HCT116 (cell line): ENCODE measurements at places on chromosomes 7 and 10. TPM values are rescaled to one million over a fixed set of nuclear protein-coding genes. Genes with fewer than 3 reads are reported as not detected.

DNA sequence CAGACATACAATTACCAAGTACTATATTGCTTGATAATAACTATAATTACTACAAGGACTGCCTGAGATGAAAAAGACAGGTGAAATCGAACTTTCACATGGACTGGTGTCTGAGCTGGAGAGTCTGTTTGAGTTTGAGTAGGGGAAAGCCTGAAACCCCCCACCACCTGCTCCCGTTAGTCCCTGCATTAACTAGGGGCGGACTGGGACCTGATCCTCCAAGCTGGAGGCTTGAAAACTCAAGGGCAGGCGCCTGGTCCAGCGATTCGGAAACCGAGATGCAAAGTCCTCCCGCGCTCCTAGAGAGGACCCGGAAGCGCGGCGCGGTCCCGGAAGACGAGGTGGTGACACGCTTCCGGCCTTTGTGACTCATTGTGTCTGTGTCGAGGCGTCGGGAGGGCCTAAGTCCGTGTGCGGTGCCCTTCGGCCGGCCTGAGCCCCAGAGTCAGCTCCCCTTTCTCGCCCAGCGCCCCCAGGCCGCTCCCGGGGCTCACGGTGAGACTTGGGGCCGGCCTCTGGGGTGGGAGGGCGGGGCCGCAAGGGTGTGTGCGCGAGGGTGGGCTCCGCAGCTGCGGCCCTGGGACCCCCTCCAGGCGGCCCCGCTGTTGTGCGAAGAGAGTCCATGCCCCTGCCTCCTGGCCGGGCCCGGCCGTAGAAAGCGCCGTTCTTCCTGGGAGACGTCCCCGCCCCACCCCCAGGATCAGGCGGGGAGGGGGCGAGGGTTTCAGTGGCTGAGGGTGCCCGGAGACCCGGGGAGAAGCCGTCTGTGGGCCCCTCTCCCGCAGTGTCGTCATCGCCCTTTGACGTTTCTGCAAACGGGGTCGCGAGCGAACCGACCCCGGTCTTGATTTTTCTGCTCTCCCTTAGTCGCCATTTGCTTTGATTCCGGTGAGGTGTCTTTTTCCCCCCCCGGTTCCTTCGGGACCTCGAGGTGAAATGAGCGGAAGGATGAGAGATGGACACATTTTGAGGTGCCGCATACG is at the start of gene ZKSCAN1:
ZKSCAN1 (plus strand) TSS at position 365 of the 983 bp plus-strand sequence. CDS start 7,911 bp downstream, outside the sequence.
- peak; percentile 88 for DNase-seq

GRCh38 chr10:98370831-98371820 is 43.9 kb downstream of the PYROXD2 start:
- no peak for DNase-seq

- no peak for DNase-seq
These were observed 80.4 kb upstream of the PDE1C start for GRCh38 chr7:32150589-32150988.

OR6B1 gene
- total RNA-seq, result not detected

DNA sequence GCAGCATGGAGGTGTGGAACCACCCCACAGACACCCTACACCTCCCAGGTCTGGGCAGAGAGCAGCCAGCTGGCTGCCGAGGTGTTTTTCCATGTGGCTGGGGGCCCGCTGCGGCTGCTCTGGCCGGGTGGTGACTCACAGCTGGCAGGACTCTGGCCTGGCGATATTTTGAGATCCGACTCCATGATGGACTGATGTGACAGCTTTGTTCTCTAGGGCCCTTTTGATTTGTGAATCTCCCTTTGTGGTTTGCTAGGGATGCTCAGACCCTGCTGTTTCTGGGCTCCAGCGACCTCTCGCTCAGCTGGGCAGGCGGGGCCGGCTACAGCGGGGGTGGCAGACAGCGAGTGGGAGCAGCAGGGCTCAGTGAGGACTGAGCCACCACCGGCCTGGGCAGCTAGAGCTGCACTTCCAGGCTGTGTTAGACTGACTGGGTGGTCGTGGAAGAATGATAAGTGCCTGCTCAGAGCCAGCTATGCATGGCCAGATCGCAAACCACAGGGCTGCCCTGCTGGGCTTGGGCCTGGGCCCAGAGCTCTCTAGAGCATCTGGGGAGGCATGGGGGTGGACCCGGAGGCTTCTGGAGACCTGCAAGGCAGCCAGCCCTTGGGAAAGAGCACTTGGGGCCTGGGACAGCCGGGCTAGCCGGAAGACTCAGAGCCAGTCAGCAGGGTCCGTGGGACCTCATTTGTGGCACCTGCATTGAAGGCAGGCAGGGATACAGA is 46.2 kb upstream of the GDF10 start:
- no peak for DNase-seq

DNA sequence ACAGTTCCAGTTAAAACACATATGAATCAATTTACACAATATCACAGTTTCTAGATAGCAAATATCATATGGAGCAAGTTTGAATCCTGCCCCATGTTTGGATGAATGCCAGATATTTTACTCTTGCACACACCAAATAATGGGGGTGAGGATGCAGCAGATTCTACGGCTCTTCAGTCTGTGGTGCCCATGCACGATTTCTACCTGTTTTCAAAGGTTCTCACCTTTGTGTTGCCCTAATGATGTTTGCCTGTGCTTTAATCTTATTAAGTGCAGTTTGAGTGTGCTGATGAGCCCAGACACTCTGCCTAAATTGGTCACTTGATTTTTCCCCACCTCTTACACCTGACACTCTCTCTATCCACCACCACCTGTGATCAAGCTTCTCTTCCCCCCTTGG is 119.6 kb downstream of the NPY start:
- DNase-seq, result no peak

DNA sequence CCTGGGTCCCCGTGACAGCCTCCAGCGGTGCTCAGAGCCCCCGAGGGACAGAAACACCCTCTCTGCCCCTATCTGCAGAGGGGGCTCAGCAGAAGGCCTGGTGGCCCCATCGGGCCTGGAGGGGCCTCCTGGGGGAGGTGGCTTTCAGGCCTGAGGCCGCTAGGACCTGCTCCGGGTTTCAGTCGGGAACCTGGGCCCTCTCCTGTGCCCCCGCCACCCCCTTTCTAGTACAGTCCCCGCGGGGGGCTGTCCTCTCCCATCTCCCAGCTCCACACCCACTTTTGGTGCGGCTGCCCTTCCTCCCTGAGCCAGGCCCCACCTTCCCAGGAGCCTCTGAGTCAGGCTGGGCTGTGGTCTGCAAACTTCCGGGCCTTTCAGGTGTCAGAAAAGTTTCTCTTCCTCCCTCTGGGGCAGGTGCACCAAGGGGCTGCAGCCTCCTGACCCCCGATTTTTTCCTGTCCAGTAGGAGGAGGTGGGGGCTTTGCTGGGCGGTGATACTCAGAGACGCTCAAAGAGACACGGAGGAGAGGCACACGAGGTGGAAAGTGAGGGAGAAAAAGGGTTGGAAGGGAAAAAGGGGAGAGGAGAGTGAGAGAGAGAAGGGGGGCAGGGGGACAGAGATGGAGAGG is 692 bp downstream of the CARD11 start:
- DNase-seq, result no peak

GRCh38 chr7:139321071-139321745 is 19.9 kb upstream of the FMC1 start:
- DNase-seq, result no peak

NUPR2 gene
- not detected for total RNA-seq

- no peak for DNase-seq
These were observed 45.9 kb upstream of the AKR1E2 start for GRCh38 chr10:4780091-4780490.

TRIL gene
- total RNA-seq, result not detected

LLCFC1 gene
- total RNA-seq, result not detected

- DNase-seq, result no peak
These were observed 295.2 kb upstream of the PFKP start for GRCh38 chr10:2772135-2772534.

- DNase-seq, result no peak
These were observed 2.0 kb downstream of the ACSM6 start for GRCh38 chr10:95196046-95196445.

- no peak for DNase-seq
These were observed 52.3 kb upstream of the SEPHS1 start for GRCh38 chr10:13400196-13400965.

- DNase-seq, result peak; percentile 59
These were observed at the start of gene NPM3 for GRCh38 chr10:101782811-101783735. Gene NPM3, minus strand, starts transcription at chr10:101783446. Its CDS starts 56 bp downstream, at chr10:101783390.

GRCh38 chr7:148256433-148256832 is 334.1 kb upstream of the C7orf33 start:
- DNase-seq, result no peak

GRCh38 chr7:115221456-115221855 is 299.6 kb downstream of the MDFIC start:
- no peak for DNase-seq

DNA sequence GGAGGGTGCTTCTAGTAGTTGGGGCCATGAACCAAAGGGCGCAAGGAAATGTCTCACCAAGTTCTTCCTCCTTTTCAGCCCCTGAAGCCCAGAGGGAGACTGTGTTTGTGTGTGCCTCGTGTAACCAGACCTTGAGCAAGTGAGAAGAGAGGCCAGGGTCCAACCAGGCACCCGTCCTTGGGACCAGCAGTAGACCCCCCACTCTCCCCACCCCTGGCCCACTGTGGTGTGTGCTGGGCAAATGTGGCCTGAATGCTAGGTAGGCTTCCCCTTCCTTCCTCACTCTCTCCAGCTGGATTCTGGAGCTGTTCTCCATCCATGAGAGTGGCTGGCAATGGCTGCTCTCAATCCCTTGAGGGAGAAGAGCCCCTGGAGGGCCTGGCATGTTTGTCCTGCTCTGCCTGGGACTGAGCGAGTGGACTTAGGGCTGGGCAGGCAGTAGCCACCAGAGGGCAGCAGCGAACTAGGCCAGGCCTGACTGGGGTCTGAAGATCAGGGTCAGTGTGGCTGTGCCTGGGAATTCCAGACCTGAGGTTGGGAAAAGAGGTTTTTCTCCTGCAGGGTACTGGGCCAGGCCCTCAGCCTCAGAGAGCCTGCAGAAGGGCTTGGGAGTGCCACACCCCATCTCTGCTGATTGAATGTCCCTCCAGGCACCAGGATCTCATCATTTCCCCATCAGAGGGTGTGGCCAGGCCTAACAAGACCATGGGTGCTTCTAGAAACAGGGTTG is 12.5 kb downstream of the SFRP5 start:
- DNase-seq, result peak; percentile 48

DNA sequence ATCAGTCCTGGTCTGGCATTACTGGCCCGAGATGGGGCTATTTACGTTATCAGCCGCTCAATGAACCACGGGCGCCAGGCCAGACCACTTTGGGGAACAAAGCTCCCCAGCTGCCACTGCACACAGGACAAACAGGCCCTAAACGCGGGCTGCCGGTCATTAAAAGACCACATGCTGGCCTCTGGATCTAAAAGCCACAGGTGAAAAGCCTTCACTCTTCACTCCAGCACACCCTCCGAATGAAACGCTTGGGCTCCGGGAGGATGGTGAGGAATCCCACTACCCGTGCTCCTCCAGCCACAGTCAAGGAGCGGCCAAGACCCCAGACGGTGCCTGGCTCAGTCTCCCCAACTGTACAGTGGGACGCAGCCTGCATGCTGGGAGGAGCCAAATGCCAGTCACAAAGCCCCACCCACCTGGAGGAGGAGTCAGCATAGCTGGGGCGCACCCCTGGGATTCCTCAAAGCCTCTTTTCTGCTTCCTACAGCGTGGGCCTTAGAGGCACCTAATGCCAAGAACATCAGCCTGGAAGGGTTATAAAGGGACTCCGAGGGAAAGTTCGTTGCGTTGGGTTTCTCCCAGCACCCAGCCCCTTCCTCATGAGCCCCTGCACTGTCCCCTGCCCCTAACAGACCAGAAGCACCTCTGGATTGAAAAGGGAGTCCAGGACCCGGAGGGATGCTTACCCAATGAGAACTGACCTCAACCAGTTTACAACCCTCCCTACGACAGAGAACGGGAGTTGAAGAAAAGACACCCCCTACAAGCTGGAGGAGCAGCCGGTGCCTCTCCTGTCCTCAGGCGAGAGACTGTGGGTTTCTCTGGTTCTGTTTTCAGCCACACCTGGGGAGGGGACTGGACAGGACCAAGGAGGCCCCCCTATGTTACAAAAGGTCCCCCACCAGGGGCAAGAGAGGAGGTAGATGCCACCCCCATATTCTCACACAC is 4.7 kb downstream of the PDGFA start:
- DNase-seq, result no peak

- no peak for DNase-seq
These were observed 29.5 kb upstream of the ELFN1 start for GRCh38 chr7:1640376-1641172.

- no peak for DNase-seq
These were observed 381.8 kb upstream of the NFE2L3 start for GRCh38 chr7:25770235-25770634.

RBM20 gene
- 2.0 TPM for total RNA-seq

DNA sequence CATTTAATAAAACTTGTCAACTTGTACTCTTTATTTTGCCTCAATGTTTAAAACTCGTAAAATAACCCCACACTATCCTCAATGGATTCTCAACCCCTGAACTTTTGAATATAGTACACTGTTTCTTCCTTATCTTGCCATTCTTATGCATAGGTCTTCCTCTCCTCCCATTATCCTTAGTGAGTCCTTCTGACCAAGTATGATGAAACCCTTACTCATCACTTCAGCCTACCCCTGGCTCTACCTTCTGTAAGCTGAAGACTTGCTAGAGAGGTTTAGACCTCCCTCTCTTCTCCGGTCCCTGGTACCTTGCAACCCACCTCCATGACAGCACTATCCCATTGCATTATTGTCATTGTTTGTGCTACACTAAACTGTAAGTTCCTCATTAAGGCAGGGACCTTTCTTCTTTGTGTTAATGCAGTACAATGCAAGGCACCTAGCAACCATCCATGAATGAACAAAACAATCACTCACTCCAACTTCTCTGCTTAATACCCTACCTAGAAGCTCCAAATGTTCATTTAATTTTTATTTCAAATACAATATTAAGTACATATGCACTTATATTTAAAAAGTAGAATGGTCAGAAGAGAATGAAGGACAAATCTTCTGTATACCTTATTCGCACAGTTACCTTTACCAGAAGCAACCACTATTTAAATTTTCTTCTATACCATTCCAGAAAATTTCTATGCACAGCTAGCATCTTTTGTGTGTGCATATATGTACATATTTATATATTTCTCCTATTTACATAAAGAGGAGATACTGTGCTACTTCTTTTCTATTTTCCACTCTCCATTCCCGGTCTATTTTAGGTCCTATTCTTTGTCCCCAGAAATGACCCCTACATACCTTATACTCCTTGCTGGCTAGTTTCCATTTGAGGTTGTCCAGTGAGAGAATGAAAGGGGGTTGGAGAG is 77.5 kb downstream of the SLC16A9 start:
- no peak for DNase-seq

DNA sequence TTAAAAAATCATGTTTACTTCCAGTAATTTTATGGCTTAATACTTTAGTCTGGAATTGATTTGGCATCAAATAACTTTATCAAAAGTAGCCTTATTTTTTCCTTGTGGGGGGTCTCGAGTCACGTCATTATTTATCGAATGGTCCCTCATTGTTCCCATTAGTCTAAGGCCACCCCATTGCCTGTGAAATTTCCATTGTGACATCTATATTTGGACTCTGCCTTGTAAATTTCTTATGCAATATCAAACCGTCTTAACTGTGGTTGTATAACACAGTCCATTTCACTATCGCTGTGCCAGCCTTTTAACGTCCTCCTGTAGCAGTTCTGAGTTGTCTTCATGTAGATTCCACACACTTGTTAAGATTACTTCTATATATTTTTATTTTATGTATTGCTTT is 103.9 kb upstream of the RET start:
- no peak for DNase-seq

- no peak for DNase-seq
These were observed 258.8 kb downstream of the STK31 start for GRCh38 chr7:23968791-23969190.

GRCh38 chr7:156493942-156494341 is 146.6 kb upstream of the RNF32 start:
- DNase-seq, result no peak
